Cerebellum (tissue), 4 donors: ENCODE measurements at places on chromosomes 1 and 21. TPM values are rescaled to one million over a fixed set of nuclear protein-coding genes. Genes with fewer than 3 reads are reported as not detected.

- no peak for DNase-seq
Observed at GRCh38 chr1:94334764-94335163, 83.4 kb upstream of the ABCD3 start.

The COL16A1 gene
- total RNA-seq = 9.3 TPM

The KRTAP7-1 gene
- total RNA-seq = not detected

GRCh38 chr1:162568802-162569201, 7.3 kb downstream of the UAP1 start:
- no peak for DNase-seq

- DNase-seq = no peak
Observed at GRCh38 chr21:38263493-38263892, 6.7 kb downstream of the KCNJ15 start.

The CD247 gene
- 0.82 TPM for total RNA-seq

DNA sequence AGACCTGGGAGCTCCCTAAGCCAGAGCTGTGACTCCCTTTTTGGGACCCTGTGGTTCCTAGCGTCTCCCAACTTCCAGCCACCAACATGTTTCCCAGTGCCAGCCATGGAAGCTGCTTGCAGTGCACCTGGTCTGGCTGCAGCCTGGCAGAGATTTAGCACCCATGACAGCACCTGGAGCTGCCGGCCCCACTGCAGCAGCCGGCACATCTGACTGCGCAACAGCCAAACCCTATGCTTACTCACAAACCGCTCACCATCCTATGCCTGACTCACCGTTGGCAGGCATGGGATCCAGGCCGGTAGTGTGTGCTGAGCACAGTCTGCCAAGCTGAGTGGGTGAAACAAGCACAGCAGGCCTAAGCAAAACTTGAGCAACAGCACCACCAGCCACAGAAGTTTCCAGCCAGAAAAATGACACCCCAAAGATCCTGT, 435.9 kb upstream of the PRMT6 start:
- DNase-seq = no peak
